MV-4-11 (cell line): ENCODE measurements at places on chromosomes 2 and 18.

DNA sequence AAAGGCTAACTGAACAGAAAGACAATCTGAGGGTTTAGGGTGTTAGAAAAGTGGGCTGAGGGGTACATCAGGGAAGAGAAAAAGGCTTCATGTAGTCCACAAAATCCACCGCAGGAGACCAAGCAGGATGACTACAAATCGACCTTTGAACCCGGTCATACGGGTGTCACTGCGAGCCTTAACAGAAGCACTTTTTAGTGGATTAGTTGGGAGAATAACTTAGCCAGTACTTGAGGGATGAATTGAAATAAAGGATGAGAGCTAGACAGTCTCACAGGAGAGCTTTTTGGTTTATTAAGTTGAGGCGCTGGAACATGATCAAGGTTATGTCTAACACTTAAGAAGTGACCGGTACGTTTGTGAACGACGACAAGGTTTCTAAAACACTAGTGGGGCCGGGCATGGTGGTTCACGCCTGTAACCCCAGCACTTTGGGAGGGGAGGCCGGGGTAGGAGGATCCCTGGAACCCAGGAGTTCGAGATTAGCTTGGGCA is 217.7 kb downstream of the MCFD2 start:
- no peak for DNase-seq

GRCh38 chr2:64338910-64339500 is 115.0 kb upstream of the LGALSL start:
- DNase-seq, result no peak

GRCh38 chr2:9206991-9207640 is 504 bp downstream of the ASAP2 start:
- no peak for DNase-seq

GRCh38 chr2:227774011-227774624 is 28.4 kb downstream of the SCYGR8 start:
- peak; percentile 7 for DNase-seq

GRCh38 chr2:240238201-240238600 is 97.7 kb upstream of the OTOS start:
- DNase-seq, result no peak
